Activated naive CD4-positive, alpha-beta T cell treated with Interleukin-2 at 50 U/mL for 16 hours (primary cell): ENCODE measurements at places on chromosomes 3 and 15.

GRCh38 chr3:18079739-18080138 lies 337.3 kb upstream of the TBC1D5 start:
- no peak for DNase-seq

DNA sequence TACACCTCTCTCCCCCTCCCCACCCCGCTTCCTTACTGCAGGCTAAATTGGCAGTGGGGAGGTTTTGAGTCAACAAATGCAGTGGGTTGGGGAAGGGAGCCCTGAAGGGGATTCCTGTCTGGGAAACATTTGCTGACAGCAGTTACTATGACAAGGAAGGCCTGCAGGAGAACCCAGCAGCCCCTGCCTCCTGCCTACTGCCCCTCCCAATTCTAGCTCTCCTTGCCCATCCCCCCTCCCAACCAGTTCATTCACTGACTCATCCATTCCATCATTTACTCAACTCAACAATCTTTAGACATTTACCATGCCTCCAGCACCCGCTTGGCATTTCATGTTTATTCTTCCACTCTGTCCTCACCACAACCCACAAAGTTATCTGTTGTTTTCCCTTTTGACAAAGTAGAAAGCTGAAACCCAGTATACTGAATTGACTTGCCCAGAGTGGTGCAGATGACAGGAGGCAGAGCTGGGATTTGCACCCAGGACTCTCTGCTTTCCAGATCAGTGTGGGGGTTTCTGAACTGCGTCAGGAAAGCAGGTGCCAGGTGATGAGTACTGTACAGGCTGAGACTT lies 75.0 kb downstream of the MAGEF1 start:
- peak; percentile 40 for DNase-seq

DNA sequence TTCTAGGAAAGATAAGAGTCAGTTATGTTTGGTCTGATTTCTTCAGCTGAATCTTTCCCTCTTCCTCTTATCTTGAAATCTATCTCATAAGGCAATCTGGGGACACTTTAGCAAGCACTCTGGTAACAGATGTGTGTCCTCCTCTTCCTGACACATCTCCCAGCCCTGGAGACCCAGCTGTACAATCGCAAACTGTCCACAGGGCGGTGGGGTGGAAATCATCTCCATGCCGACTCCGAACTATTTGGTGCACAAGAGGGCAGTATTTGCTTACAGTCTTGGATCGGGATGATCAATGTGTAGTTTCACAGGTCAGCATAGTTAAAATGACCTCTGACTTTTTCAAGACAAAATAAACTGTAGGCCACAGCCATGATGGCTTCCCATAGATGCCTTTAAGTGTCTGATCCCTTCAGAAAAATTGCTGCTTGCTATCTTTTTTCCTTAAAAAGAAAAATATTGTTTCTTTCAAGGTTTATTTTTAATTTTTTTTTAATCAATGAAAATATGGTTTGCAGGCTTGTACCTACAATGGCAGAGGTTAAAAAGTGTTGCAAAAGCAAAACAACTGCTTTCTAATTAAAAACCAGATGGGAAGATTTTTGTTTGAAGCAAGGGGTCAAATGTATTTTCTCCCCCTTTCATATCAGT lies 17.7 kb downstream of the EEFSEC start:
- no peak for DNase-seq

- no peak for DNase-seq
Observed at GRCh38 chr3:60226912-60227311, 1024.3 kb downstream of the FHIT start.

GRCh38 chr15:66290518-66290917 lies 2.9 kb upstream of the DIS3L start:
- DNase-seq = no peak

- DNase-seq = no peak
Observed at GRCh38 chr15:71136159-71136783, 21.0 kb downstream of the THSD4 start.

DNA sequence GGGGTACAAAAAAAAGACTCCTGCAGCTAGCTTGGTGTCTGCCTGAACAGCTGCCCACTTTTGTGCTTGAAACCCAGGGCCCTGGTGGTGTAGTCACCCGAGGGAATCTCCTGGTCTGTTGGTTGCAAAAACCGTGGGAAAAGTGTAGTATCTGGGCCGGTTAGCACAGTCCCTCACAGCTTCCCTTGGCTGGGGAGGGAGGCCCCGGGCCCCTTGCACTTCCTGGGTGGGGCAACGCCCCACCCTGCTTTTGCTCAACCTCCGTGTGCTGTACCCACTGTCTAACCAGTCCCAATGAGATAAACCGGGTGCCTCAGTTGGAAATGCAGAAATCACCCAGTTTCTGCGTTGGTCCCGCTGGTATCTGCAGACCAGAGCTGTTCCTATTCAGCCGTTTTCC lies 211.7 kb upstream of the ZPLD1 start:
- DNase-seq = no peak

GRCh38 chr3:52771334-52771681 lies 568 bp upstream of the NEK4 start:
- no peak for DNase-seq

DNA sequence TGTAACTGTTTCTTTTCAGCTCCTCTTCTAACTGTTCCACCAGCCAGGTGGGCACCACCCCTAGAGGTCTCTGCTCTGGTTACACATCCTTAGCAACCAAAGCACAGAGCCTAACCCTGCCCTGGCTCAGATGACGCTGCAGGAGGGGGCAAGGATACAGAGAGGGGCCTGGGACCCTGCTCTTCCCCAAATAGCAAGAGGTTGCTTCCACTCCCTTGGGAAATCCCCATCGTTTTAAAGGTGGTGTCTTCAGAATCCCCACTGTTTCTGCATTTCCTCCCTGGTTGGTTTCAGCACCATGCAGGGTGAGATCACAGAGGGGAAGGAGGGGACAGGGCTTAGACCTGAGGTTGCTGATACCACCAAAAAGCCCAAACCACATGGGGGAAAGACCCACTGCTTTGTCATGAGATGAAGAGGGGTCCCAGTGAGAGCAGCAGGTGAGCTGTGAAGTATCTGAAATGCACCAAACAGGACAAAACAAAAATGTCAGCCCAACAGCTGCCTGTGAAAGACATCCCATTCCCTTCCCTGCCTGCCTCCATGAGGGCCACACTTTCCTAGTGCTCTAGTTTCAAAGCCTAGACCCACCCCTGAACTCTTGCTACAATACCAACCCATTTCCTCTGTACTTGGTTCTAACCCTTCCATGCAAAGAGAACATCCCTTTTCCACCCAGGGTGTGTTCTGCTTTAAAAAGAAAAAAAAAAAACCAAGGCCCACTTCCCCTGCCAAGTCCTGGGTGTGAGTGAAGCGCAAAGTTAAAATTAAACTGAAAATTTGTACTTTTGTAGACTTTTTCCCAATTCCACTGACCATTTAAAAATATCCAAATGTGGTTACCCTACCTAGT lies 29.0 kb downstream of the ANP32A start:
- peak; percentile 41 for DNase-seq

GRCh38 chr15:90845201-90845949 lies 23.0 kb upstream of the FURIN start:
- DNase-seq = peak; percentile 65

GRCh38 chr3:33883951-33884561 lies 85.6 kb downstream of the PDCD6IP start:
- no peak for DNase-seq

DNA sequence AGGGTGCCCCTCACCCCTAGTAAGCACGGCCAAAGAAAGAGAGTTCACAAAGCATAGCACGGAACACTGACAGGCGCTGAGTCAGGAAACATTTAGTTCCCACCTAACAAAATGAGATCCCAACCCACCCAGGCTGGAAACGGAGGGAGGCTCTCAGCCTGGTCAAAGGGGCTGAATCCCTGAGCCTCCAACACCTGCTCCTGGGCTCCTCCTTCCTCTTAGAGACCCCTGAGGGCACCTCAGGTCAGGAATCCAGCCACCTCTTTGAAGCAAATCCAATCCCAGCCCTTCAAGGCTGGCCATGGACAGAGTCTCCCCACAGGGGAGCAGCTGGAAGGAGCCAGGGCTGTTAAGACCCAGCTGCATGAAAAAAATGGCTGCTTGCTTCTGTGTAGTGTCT lies 154.4 kb upstream of the HES1 start:
- DNase-seq = no peak

DNA sequence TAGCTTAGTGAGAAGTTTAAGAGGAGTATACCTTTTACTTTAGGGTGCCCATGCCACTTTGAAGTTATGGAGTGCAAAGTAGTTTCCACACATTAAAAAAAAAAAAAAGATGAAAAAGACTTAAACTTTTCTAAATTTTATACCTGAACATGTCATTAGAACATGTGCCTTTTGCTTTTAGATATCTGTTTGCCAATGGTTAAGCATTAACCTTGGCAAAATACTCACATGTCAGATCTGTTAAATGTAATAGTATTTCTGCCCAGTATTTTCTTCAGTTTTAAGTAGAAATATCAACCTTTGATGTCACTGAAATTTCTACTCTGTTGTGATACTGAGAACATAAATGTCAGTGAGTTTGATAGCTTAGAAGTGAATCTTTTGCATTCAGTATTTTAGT lies 12.2 kb downstream of the ZFAND6 start:
- DNase-seq = no peak

DNA sequence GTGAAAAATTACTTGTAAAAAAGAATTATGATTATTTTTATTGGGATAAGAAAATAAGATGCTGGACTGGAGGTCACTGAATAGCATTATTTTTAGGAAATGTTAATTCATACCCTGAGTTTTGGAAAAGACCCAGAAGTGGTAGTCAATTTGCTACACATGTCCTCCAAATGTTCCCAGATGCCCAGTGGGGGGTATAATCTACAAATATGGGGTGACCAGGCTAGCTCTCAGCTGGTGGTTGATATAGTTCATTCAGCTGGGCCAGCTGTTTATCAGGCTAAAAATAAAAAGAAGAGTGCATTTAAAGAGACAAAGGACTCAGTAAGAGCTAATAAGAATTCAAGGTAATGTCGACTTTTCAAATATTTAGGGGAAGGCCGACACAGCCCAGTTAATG lies 402.0 kb upstream of the GOLIM4 start:
- no peak for DNase-seq

DNA sequence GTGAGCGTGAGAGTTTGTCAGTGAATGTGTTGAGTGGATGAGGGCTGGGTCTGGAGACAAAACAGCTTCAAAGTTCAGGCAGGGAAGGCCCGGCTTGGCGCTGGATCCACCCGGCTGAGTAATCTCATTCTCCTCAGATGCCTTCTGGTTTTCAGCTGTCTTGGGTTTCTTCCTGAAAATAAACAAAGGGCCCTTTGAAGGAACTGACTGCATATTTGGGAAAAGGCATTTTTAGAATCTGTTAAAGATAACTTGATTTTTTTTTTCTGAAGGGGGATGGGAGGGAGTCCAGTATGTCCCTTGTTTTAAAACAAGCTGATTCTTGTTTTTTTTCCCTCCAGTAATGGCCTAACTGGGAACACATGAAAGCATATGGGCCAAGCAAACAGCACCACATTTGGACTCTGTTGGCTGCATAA lies 86.4 kb downstream of the TIGIT start:
- no peak for DNase-seq

DNA sequence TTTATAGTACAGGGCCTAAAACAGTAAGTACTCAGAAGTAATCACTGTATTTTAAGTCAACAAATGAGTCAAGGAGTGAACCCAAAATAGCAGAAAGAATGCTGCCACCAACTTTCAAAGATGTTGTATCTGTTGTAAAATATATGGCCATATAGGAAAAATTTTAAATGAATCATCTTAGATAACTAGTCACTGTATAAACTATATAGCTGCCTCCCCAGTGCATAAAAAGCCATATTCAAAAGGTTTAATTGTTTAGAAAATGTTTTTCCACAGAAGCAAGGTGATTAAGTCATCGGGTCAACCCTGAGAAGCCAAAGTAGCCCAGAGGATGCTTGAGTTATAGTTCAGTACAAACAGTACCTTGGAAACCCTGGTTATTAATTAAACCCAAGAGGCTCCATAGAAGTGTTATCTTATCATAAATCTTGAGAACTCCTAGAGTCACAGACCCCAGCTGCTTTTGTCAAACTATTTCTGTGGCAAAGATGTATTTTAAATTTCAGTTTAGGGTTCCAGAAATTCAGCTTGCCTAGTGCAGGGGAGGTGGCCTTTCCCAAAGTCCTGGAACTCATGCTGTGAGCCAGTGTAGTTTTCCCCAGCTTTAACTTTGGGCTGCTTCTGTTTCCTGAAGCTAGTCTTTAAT lies 39.2 kb downstream of the MBNL1 start:
- DNase-seq = no peak

GRCh38 chr15:96551196-96551595 lies 220.7 kb downstream of the NR2F2 start:
- no peak for DNase-seq

GRCh38 chr3:32481791-32482631 lies 20.6 kb downstream of the CMTM6 start:
- DNase-seq = no peak
